T-helper 2 cell treated with Interferon-gamma antibody and Interleukin-4, amounts not matched to agents 5 μg/mL and 100 μg/mL, for 36 hours (primary cell): ENCODE measurements at places on chromosomes 3 and 15.

GRCh38 chr3:37935290-37935668 lies 55.3 kb upstream of the VILL start:
- DNase-seq: no peak

GRCh38 chr3:113222451-113223086 lies 11.2 kb downstream of the BOC start:
- no peak for DNase-seq

DNA sequence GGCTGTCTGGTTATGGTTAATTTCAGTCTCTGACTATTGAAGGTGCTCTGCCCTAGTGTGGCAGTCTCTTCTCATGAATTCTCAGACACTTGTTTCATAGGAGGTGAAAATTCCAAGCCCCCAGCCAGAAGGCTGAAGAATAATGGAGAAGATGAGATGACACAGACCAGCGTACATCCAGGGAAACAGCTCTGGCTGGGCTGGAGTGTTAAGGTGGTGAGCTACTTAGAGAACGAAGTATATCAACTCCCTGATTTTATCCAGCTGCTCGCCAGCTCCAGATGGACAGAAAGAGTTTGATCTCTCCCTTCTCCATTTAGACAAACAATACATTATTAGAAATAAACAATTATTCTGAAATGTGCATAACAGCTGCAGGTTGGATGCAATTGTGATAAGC lies 494.5 kb upstream of the RGMA start:
- no peak for DNase-seq

GRCh38 chr3:158152186-158152585 lies 42.3 kb downstream of the RSRC1 start:
- no peak for DNase-seq

GRCh38 chr3:74271541-74271940 lies 342.9 kb downstream of the CNTN3 start:
- no peak for DNase-seq

DNA sequence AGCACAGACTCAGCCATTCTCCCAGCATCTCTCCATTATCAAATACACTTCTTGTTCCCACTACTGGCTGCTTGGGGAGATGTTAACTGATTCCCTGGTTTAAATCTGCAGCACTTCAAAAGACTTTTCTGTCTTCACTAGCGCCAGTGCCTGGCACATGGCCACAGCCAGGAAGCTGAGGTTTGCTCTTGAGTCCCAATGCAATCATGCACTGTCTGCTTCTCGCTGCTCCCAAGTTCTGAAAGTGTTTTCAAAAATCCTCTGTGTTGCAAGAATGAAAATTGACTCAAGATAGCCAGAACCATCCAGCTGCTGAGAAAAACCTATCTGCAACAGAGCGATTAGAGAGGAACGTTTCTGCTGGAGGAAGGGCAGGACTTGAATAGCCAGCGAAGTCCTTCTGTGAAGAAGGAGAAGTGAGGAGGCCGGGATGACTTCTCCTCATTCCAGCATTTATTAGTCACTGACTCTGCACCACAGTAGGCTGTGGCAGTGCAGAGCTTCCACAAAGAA lies 358.4 kb upstream of the NR2F2 start:
- DNase-seq: no peak

GRCh38 chr3:40387895-40388254 lies 891 bp downstream of the ENTPD3 start:
- DNase-seq: no peak

GRCh38 chr15:77461486-77461885 lies 40.8 kb downstream of the HMG20A start:
- DNase-seq: no peak

DNA sequence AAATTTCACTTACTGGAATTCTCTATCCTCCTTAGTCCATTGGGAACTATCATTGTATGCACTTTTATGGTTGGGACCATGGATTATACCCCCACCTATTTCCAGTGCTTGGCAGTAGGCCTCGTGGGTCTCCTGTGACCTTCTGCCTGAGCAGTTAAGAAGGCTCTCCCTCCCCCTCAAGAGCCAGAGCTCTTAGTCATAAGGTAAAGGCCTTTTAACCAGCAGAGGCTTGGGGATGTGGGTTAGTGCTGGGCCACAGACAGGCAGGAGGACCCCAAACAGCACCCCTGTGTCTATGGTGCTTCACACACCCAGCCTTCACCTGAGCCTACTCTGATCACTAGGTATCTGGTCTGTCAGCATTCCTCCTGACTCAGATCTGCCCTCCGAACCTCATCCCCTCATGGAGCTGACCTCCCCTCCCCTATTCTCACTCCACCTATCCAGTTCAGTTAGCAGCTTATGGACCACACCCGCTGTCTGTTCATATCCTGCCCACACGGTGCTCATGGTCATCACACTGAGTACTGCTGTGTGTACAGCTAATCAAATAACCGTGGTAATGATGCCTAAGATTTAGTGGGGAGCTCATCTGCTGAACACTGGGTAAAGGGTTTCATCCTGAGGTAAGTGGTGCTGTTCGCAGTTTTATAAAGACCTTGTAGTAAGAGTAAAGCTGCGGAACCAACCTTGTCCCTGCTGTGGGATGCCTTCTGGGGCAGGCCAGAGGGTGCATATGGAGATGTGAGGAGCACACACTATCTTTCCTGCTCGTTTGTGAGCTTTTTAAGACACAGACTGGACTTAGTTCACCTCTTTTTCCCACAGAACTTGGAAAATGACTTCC lies 40.9 kb downstream of the KLHL18 start:
- no peak for DNase-seq
